Vagina (tissue), 2 donors: ENCODE measurements at places on chromosomes 6 and 20.

DNA sequence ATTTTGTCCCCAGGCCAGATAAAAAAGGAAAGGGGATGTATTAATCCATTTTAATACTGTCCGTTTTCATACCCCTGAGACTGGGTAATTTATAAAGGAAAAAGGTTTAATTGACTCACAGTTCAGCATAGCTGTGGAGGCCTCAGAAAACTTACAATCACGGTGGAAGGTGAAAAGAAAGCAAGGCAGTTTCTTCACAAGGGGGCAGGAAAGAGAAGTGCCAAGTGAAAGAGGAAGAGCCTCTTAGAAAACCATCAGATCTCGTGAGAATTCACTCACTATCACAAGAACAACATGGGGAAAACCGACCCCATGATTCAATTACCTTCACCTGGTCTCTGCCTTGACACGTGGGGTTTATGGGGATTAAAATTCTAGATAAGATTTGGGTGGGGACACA lies 152.5 kb downstream of the IBTK start:
- no peak for DNase-seq

DNA sequence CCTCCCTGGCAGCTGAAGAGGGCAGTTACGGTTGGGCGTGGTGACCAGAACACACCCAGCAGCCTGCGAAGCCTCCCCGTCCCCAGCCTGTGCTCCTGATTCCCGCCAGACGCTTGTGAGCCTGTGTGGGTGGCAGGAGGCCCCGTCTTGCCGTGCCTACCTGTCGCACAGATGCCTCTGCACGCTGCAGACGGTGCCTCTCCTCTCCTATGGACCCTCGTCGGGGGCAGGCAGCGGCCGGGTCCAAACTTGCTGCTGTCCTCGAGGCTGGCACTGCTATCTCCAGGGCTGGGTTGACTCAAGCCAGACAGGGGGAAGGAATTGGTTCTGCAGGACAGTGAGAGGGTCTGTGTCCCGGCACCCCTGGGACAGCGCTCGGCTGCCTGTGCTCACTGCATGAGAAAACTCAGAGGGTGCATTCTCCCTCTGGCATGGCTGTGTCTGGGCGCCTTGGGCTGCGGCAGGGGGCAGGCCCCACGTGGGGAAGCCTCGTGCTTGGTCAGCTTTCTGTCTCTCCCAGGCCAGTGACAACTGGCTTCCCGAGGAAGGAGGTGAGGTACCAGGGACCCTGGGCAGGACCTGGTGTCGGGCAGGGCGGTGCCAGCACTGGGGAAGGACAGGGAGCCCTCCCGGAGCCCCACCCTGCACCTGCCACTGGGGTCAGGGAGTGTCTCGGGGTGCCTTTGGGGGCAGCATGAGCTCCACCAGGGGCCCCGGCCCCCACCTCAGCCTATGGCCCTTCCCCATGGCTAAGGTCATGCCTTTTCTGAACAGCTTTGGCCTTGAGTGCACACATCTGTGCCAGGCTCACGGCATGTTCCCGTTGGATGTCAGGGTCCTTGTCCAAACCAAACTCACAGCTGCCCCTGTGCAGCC lies 127.5 kb downstream of the TAF4 start:
- no peak for DNase-seq

DNA sequence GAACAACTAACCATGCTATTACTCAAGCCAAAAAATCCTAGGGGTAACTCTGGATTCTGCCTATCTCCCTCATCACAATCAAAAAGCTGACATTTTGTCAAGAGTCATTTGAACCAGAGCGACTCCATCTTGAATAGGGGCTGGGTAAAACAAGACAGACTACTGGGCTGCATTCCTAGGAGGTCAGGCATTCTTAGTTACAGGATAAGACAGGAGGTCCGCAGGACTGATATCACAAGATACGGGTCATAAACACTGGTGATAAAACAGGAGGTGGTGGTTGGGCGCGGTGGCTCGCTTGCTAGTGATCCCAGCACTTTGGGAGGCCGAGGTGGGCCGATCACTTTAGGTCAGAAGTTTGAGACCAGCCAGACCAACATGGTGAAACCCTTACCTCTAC lies 32.2 kb downstream of the C6orf52 start:
- no peak for DNase-seq

DNA sequence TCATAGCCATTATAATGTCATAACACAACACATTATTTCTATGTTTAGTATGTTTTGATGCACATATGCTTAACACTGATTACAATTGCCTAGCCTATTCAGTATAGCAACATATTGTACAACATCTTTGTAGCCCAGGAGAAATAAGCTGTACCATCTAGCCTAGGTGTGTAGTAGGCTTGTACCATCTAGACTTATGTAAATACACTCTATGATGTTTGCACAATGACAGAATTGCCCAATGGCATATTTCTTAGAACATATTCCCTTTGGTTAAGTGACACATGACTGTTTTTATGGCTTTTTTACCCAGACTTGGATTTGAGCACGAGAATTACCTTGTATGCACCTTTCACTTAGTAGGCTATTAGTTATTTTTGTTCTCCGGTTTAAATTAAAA lies 64.5 kb upstream of the HIVEP1 start:
- DNase-seq, result no peak

GRCh38 chr20:50285376-50286173 lies 94.9 kb downstream of the CEBPB start:
- no peak for DNase-seq

DNA sequence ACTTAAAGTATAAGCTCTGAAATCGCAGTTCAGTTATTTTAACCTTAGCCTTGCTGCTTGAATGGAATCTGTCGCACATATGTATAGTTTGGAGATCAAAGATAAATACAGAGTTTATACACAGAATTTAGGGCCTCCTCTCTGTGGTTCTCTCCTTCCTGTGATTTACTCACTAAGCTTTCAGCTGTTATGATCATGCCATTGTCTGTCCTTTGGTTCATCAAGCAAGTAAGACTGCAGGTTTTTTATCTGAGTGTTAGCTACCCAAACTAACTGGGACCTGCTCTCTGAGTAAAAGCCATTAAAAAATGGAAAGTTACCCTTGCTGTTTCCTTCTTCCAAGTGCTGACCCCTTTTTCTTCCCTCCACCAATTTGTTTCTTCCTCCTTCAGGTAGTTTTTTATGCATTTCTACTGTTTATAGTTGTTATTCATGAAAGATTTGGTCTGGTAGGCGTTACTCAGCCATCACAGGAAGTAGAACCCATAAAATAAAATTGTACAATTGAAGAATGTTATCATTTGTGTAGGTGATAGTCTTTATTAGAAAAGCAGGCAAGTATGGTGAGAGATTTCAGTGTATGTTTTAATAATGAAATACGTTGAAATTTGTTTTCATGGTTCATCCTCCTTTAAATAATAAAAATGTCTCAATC lies 33.7 kb upstream of the SUMO4 start:
- DNase-seq, result no peak

DNA sequence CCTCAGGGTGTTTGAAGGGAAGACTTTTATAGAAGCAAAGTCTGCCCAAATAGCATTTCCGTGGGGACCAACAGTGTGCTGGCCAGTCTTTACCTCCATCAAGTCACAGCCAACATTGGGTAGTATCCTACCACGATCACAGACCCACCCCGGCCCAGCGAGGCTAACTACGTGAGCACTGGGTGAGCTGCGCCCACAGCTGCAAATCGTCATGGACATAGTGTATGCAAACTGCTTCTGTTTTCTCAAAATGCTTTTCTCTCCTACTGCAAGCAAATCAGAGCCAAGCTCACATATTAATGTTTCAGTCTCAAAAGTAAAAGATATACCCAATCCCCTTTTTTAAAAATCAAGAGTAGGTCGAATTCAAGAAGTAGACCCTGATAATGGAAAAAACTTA lies 592.8 kb upstream of the CDH4 start:
- no peak for DNase-seq

DNA sequence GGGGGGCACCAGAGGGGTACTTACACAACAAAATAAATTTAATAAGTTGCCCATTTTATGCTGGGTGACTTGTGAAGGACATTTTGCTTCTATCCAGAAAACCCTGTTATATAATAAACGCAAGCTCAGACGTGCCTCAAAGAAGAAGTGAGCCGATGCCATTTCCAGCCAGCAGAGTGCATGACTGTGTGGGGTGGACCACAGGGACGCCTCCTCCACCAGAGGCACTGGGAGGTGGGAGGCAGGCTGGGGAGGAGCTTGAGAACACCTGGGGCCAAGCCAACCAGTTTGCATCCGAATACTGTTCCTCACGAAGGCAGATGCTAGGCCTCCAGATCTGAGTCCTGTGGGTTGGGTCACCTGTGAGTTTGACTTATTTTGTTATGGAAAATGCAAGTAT lies 363.8 kb downstream of the RNGTT start:
- DNase-seq, result no peak
